Stimulated activated CD4-positive, alpha-beta T cell treated with anti-CD3 and anti-CD28 coated beads, Interleukin-15, amount 100 ng/mL, for 24 hours (primary cell): ENCODE measurements at places on chromosomes 5 and 9.

- no peak for DNase-seq
These were observed 408.5 kb downstream of the KIAA0825 start for GRCh38 chr5:94209774-94210355.

GRCh38 chr9:17739736-17740135 is 160.9 kb downstream of the SH3GL2 start:
- DNase-seq = no peak

GRCh38 chr9:85443190-85443598 is 298.6 kb downstream of the AGTPBP1 start:
- no peak for DNase-seq

DNA sequence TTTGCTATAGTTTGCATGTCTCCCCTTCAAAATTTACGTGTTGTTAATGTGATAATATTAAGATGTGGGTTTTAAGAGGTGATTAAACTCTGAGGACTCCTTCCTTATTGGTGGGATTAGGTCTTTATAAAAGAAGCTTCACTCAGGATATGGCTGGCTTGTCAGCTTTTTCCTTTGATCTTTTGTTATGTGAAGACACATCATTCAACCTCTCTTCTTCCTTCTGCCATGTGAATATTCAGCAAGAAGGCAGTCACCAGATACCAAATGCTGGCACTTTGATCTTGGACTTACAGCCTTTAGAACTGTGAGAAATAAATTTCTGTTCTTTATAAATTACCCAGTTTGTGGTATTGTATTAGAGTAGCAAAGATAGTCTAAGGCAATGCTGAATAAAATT is 855.9 kb upstream of the CDH10 start:
- DNase-seq = no peak

GRCh38 chr9:7944572-7944971 is 145.0 kb upstream of the DMAC1 start:
- DNase-seq = no peak
